Activated effector memory CD4-positive, alpha-beta T cell treated with Interleukin-2 at 50 U/mL for 16 hours (primary cell): ENCODE measurements at places on chromosomes 7 and 10.

GRCh38 chr7:41709621-41710020, 6.7 kb upstream of the INHBA start:
- no peak for DNase-seq

GRCh38 chr10:95391581-95392216, 100.9 kb upstream of the PDLIM1 start:
- DNase-seq: no peak

- DNase-seq: no peak
Measured at GRCh38 chr10:114874827-114875411, 53.3 kb downstream of the FHIP2A start.

GRCh38 chr7:129202058-129202777, 13.8 kb downstream of the SMO start:
- no peak for DNase-seq

DNA sequence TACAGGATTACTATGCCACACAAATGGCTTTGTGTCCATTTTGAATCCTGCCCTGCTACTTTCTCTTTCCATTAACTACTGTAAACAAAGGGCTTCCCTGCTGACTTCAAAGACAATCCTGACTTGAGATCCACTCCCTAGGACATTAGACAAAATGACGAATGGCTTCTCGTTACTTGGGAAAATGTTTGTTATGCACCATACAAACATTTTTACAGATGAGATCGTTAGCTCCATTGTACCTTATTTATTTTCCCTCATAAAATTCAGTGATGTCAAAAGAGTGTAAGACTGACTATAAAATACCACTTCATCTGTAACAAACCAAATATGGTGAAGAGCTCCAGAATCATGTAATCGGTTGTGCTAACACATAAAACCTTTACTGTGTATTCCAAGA, 121.8 kb downstream of the CD36 start:
- no peak for DNase-seq

- DNase-seq: no peak
Measured at GRCh38 chr7:7425321-7425720, 110.4 kb downstream of the COL28A1 start.

GRCh38 chr10:29715296-29715695, 80.5 kb upstream of the SVIL start:
- no peak for DNase-seq

DNA sequence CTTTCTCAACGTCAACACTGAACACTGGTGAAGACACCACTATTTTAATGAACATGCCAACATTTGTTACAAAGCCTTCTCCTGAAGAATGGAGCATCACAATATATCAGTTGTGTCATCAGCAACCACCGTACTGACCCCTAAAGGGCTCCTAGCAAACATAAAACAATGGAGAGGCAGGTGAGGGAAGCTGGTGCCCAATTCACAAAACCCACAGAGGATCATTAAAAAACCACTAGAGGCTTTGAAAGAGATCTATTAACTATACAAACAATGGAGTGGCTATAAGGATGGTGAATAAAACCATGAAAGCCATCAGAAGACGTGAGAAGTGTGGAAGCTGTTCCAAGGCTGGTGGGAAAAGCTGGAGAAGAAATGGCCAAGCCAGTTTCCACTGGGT, 150.8 kb downstream of the FAM107B start:
- DNase-seq: no peak

GRCh38 chr7:84821671-84822534, 365.0 kb downstream of the SEMA3D start:
- no peak for DNase-seq

DNA sequence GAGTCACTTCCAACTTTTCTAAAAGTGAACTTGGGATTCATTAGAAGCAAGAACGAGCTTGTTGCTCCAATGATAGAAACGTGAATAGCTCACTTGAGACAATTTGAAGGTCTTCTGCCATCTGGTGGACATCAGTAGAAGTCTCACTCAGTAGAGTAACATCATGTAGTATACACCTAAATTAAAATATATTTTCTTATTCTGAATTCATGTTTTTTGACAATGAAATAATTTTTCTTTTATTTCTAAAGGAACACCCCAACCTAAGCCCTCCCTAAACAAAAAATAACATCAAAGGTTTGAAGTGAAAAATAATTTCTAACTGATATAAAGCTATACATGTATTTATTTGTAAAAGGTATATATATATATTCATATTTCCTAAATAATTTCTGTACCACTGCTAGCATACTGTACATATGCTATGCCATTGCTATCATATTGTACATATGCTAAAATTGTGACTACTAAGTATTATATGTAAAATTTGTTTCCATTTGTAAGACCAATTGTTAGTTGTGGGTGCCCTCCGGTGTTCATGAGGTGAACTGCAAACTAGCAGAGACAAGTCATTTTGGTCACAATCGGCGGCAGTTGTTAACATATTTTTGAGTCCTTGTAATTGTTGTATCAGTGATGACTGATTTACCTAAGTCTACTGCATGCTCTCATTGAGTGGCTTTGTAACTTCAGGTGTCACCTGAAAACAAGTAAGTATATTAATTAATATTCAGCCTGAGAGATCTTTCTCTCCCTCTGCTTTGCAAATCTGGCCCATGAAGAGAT, 121.9 kb downstream of the PTPRZ1 start:
- no peak for DNase-seq

DNA sequence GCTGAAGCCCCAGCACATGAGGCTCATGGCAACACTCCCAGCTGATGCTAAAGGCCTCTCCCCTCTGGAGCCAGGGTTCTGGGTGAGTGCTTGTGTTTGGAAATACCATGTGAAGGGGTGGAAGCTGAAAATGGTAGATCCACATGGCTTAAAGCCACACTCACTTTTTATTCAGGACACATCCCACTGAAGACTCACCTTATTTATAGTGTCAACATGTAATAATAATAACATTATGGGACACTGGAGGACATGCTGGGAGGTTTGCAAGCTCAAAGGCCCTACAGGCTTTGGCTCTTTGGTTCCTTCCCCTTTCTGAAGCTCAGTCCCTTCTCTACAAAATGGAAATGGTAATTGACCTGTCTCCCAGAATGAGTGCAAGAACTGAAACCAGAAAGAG, 318.0 kb downstream of the GRID1 start:
- DNase-seq: no peak

DNA sequence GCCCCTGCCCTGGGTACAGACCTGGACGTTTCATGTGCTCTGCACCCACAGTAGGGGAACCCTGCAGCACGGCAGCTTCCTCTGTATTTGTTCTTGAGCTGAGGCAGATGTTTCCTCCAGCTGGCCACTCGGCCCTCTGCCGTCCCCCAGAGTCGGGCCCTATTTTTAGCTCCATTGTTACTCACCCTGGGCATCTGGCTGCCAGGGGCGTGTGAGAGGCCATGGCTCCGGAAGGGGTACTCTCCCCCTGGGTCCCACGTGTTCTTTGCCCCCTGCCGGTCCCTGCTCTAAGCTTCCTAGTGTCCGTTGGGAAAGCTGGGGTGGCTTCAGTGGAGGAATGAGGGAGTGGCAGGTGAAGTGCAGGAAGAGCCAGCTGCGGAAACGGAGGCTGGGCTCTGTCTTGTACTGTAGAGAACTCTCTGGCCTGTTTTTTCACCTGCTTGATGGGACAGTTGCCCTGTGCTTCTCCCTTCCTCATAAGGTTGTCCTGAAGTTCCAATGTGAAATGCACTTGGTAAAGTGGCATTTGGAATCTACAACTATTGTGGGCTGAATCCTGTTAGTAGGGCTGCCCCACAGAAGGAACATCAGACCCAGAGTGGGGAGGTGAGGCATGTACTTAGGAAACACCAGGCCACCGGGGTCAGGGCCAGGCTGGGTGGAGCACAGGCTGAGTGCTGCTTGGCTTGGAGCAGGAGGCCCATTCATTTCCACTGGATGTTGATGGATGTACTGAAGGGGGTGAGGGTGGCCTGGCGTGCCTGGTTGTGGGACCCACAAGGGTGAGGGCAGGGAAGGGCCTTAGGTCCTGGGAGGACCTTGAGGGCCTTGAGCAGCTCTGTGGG, 30.6 kb downstream of the PALD1 start:
- no peak for DNase-seq
